ENCODE measurements at places on chromosomes 6 and 20.

DNA sequence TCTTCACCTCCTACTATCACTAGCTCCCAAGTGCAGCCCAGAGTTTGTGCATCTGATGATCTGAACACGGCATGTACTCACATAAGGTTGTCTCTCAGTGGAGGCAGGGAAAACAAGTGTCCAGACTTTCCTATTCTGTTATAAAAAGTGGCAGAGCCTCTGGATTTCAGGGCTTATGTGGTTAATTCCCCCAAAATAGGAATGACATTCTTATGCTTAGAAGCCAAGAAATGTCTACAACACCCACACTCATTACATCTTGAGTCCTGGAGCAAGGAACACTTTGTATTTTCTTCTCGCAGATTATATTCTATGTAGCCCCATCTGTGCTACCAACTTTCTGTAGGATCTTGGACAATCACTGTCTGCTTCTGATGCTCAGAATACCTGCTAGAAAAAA, 13.5 kb upstream of the SEMG1 start:
- no peak for DNase-seq

DNA sequence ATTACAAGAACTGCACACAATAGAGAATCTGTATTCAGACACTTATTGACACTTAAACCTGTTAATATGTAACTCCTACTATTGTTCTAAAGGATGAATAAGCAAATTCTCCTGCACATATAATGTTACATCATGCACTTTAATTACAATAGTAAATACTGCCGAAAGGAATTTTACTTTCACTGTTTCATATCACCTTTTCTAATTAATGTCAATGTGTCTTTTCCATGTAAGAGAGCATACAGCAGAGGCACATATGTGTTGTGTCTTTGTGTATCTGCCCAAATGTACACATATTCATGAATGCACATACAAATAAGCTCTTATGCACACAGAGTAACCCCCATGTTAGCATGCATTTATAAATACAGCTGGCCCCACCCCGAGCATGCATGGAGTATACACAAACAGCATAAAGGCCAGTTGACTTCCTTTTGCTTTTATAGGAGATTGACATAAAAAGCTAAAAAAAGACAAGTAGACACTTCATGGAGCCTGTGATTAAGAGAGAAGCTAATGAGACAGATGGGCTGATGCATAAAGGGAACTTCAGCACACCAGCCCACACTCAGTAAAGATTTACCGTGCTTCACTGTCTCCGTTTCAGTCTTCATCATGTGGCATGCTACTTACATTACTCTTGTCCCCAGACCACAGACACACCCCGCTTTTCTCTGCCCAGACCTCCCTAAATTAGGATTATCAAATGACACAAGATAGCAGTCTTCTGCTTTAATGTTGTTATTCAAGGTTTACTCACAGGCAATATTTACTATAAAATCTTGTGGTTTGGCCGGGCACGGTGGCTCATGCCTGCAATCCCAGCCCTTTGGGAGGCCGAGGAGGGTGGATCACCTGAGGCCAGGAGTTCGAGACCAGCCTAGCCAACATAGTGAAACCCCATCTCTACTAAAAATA, 184.6 kb downstream of the ATXN1 start:
- no peak for DNase-seq

DNA sequence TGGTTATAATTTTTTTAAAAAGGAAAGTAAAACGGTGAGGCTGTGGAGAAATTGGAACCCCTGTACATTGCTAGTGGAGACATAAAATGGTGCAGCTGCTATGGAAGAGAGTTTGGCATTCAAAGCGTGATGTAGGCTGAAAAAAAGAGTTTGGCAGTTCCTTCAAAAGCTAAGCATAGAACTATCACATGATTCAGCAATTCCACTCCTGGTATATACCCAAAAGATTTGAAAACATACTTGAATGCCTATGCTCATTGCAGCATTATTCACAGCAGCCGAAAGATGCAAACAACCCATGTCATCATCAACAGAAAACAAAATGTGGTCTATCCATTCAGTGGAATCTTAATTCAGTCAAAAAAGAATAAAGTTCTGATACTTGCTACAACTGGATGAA, 4.5 kb upstream of the SGK2 start:
- no peak for DNase-seq

- no peak for DNase-seq
These were observed 1047.9 kb upstream of the MAP3K7 start for GRCh38 chr6:91634791-91635190.

DNA sequence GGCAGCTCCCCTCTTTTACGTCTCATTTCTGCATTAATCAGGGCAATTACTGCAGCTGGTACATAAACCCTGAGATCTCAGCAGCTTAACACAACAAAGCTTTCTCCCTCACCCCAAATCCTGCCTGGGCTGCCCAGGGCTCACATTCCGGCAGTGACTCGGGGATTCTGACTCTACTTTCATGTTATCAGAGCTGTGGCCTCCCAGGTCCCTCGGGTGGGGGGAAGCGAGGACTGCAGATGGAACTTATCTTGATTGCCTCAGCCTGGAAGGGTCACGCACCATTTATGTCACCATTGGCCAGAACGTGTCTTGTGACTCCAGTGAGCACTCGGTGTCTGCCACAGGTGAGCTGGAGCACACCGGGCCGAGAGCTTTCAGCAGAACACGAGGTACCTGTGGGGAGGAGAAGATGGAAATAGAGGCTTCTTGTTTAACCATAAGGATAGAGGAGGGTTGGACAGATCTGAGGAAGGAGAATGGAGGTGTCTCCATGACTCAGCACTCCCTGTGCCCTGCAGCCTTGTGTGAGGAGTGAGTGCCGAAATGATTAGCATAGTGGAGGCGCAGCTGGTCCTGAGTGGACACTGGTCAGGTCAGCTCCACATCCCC, 88.5 kb upstream of the EXOC2 start:
- DNase-seq = no peak

- DNase-seq = no peak
These were observed 95.4 kb downstream of the MAP3K5 start for GRCh38 chr6:136696783-136697364.

DNA sequence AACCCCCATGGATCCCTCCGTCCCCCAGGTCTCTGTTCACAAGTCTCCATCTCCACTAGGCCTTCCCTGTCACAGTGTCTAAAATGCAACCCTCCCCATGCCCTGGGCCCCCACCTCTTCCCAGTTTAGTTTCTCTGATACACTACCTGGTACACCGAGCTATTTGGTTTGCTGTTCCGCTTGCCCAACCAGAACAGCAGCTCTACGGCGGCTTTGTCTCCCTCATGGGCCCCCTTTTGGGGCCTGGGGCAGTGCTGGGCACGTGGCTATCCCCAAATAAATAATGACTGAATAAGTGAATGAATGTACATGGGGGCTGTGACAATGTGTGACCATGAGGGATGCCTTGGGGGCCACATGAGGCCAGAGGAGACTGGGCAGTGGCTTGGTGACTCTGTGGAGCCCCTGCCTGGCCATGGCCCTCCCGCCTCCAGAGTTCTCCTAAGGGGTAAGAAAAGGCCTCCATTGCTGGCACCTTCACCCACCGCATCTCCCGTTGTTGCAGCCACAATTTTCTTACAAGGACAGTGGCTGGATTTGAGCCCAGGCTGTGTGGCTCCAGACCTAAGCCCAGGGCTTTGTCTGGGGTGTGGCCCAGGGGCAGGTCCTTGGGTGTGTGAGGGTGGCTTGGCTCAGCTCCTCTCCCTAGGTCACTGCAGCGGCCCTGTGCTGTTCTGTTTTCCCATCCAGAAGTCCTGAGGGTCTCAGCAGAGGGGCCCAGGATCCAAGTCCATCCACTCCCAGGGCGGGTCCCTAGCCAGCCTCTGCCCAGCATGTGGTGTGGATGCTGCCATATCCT, 408.5 kb upstream of the SULF2 start:
- no peak for DNase-seq

- peak; percentile 68 for DNase-seq
These were observed 59.2 kb downstream of the TRAM2 start for GRCh38 chr6:52517502-52518278.

- DNase-seq = no peak
These were observed at the start of gene WFDC10B for GRCh38 chr20:45704969-45705637. TSS of gene WFDC10B (minus strand) at chr20:45705019. CDS start at chr20:45685992, 19,027 bp downstream.

DNA sequence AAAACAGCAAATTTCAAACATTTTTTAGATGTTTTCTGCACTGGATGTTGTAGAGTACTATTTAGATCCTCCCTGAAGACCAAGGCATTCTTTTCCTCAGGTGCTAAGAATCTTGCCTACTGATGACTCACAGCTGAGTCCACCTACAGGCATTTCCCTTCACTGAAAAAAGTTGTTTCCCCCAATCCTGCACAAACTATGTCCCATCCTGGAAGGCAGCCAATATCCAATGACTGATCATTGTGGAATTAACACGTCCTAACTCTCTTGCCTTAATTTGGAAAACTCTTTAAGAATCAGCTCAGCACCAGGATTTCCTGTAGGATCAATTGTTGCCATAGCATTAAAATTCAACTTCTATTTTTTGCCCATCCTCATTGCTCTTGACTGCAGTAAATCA, 268.4 kb upstream of the IRAK1BP1 start:
- no peak for DNase-seq

- no peak for DNase-seq
These were observed 10.6 kb downstream of the IRF4 start for GRCh38 chr6:401994-402640.

DNA sequence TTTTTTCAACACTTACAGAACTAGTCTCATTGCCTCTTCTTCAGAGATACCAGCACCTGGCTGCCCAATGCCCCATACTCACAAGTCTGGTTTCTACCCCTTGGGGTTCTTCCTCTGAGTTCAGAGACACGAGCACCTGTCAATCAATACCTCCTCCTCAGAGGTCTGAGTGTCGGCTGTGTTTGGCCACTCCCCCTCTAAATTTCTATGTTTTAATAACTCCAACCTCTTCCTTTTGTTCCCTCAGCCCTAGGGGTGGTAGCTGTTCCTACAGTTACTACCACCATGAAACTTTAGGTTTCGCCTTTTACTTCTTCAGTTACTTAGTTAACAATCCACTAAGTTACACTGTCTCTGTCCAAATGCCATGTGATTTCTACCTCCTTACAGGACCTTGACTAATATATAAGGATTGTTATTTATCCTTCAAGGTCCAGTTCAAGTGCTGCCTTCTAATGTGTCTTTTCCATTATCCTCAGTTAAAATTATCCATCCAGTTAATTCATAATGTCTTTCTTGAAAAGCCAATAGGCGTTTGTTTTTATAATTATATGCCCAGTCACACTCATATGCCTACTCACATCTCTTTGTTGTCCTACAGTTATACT, 14.6 kb upstream of the PHF20 start:
- DNase-seq = no peak

GRCh38 chr6:78533426-78533825, 333.9 kb upstream of the IRAK1BP1 start:
- DNase-seq = no peak

DNA sequence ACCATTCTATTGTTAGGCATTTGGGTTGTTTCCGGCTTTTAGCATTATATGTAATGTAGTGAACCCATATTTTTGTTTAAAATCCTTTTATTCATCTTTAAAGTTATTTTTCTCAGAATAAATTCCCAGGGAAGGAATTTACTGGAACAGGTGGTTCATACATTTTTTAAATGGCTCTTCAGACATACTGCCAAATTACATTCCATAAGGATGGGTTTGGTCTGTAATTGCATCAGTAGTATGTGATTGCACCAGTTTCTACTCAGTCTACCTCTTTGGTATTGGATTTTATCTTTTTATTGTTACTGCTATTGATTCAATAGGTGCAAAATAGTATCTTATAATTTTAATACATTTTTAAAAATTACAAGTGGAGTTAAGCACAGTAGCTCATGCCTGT, 27.2 kb downstream of the BRPF3 start:
- no peak for DNase-seq

- peak; percentile 45 for DNase-seq
These were observed 77.6 kb upstream of the BACH2 start for GRCh38 chr6:90374201-90374600.

DNA sequence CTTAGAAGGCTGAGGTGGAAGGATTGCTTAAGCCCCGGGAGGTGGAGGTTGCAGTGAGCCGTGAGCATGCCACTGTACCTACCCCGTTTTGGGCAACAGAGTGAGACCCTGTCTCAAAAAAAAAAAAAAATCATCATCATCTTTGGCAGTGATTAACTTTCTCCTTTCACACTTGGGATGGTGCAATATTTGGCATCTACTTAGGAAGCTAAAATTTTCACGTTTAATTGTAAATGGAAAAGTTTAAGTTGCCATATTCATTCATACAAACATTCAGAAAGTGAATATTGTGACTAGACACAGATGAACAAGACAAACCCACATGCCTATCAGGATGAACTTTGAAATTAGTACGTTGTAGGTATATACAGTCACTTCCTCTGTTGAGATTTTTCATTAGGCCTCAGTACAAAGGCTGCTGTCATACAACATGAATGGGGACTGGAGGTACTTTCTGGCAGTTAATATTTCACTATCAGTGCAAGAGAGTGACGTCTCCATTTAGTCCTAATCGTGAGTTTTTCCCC, 10.3 kb downstream of the TOP1 start:
- no peak for DNase-seq

- no peak for DNase-seq
These were observed 62.8 kb upstream of the KCNQ5 start for GRCh38 chr6:72559067-72559466.

GRCh38 chr6:94071835-94072234, 652.5 kb upstream of the EPHA7 start:
- no peak for DNase-seq

DNA sequence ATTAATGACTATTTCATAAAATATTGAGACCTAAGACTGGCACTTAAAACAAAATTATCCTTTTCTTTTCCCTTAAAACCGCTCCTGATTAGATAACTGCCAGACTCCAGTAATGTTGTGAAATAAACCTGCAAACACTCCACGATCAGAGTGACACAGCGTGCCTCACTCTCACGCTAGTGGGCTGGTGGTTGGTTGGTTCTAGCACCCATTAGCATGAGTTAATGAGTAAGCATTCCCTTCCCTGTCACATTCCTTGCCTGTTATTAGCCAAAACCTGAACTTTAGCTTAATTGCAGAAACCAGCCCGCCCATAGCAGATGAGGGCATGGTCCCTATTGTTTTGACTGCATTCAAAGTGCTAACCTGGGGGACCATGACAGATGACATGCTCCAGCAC, 193.4 kb downstream of the CD83 start:
- no peak for DNase-seq

GRCh38 chr6:163438298-163438939, 23.9 kb downstream of the QKI start:
- no peak for DNase-seq

DNA sequence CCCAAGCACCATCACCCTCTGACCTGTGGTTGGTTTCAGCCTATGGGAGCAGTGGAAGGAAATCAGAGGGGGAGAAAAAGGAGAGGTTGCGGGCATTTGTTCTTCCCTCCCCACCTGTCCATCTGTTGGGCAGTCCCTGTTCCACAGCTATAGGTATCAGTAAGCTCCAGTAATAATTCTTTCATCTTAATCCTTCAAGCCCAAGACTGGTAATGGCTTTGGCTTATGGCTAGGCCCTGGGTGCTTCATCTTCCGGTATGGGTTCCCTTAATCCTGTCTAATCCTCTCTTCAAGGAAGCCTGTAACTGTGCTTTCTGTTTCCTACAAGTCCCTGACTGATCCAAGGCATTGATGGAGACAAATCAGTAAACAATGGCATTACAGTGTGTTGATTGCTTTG, 42.2 kb upstream of the STK35 start:
- DNase-seq = no peak

GRCh38 chr20:9363673-9364072, 150.7 kb upstream of the LAMP5 start:
- DNase-seq = no peak

- peak; percentile 59 for DNase-seq
These were observed 859 bp upstream of the SMIM29 start for GRCh38 chr6:34249469-34250261.
